ENCODE measurements at places on chromosomes 13 and 19. TPM values are rescaled to one million over a fixed set of nuclear protein-coding genes. Genes with fewer than 3 reads are reported as not detected.

Gene PRKD2
- 21.6 TPM for total RNA-seq

Gene POGLUT2
- total RNA-seq, result 20.1 TPM

Gene POU4F1
- not detected for total RNA-seq

Gene XRCC1
- 14.4 TPM for total RNA-seq

Gene ATP8A2
- 0.22 TPM for total RNA-seq

Gene CEACAM3
- total RNA-seq, result not detected

Gene MYH14
- not detected for total RNA-seq

Gene HSPB6
- total RNA-seq, result 49.6 TPM
